LoVo (cell line): ENCODE measurements at places on chromosomes 13 and 19.
A peak's percentile ranks its signal among the peaks of the same experiment; 100 is the strongest.

DNA sequence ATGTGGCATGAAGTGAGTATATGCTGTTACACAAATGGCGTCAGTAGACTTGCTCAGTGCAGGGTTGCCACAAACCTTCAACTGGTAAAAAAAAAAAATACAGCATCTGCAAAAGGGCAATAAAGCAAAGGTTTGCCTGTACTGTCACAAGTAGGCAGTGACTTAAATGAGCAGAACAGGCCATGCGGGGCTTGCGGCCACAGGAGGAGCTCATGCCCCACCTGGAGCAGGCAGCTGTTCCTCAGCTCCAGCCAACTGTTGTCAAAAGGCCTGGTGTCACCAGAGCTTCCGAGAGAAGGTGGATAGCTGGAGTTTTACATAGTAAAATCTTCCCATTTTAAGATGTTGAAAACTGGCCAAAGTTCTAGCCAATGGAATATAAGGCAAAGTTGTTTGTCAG is 7.7 kb downstream of the ATP7B start:
- DNase-seq: no peak

DNA sequence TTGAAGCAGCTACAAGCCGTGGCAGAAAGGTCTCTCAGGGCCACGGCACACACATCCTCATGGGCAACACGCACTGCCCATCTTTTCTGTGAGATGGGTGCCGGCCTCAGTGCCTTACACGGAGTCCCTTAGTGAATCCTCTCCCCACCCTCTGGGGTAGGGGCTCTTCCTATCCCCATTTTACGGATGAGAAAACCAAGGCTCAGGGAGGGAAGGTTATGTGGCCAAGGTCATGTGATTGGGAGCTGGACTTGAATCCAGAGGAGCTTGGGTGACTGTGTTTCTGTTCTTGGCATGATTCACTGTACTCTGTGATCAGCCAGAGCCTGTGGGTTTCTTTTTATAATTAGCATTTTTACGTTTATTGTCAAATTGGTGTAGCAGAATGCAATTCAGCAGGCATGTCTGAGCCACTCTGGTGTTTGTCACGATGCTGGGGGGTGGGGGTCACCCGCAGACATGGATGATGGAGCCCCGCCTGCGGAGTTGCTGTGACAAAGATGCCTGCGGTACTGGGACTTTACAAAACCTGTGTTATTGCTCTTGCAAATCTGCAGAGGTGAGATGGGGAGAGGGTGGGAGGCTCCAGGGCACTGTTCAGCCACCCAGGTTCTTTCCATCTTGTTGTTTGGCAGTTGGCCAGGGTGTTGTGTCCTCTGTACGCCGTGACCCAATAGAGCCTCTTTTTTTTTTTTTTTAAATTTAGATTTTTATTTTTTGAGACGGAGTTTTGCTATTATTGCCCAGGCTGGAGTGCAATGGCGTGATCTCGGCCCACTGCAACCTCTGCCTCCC is 4.5 kb downstream of the SCN1B start:
- no peak for DNase-seq

- DNase-seq: peak; percentile 91
Measured at GRCh38 chr19:17450264-17451075, 2.0 kb upstream of the TMEM221 start.

GRCh38 chr19:9917321-9917720 is 19.0 kb downstream of the OLFM2 start:
- DNase-seq: no peak

- no peak for DNase-seq
Measured at GRCh38 chr13:48985756-48986155, 10.0 kb downstream of the FNDC3A start.

DNA sequence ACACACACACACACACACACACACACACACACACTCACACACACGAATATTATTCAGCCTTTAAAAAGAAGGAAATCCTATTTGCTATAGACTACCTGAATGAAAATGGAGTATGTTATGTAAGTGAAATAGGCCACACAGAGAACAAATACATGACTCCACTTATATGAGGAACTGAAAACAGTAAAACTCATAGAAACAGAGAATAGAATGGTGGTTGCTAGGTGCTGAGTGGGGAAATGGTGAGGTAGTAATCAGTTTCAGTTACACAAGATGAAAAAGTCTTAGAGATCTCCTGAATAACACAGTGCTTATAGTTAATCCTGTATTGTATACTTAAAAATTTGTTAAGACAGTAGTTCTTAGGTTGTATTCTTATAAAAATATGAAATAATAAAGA is 8.2 kb downstream of the ZNF677 start:
- DNase-seq: no peak

DNA sequence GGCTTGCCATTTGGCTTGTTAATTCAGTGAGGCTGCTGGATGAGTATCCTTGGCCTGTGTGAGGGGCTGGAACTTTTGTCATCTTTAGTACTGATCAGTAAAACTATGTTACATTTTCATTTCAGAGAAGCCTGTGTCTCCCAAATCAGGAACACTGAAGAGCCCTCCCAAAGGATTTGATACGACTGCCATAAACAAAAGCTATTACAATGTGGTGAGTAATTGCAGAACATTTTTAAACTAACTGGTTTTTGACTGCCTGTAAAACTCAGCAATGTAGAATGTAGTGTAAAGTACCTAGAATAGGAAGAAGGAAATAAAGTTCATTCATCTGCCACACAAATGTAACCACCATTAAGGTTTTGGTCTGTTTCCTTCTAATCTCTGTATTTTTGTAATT is 87.4 kb upstream of the TEX29 start:
- no peak for DNase-seq

DNA sequence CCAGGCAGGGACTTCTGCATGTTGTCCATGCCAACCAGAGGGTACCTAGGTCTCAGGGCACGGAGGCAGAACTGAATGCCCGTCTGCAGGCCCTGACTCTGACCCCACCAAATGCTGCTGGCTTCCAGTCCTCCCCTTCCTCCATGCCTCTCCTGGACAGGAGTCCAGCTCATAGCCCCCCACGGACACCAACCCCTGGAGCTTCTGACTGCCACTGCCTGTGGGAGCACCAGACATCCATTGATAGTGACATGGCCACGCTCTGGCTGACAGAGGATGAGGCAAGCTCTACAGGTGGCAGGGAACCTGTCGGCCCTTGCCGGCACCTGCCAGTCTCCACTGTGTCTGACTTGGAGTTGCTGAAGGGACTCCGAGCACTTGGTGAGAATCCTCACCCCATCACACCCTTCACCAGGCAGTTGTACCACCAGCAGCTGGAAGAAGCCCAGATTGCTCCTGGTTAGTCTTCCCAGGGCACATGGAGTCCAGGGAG is 1.8 kb downstream of the ANKLE1 start:
- DNase-seq: no peak

DNA sequence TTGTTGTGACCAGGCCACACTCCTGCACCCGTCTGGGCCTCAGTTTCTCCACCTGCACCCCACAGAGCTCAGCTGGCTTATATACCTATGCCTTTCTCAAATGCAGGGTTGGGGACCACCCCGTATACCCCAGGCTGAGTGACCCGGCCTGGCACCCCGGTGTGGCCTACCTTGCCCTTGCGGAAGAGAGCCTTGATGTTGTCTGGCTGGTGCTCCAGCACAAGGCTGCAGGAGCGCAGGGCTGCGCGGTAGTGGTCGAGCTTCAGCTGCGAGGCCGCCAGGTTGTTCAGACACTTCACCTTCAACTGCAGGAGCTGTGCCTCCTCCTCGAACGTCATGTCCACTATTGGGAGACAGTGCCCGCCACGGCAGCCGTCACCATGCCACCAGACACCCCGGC is 5.9 kb downstream of the FKBP8 start:
- DNase-seq: no peak

GRCh38 chr13:48093588-48093987 is 1.3 kb downstream of the MED4 start:
- DNase-seq: no peak

DNA sequence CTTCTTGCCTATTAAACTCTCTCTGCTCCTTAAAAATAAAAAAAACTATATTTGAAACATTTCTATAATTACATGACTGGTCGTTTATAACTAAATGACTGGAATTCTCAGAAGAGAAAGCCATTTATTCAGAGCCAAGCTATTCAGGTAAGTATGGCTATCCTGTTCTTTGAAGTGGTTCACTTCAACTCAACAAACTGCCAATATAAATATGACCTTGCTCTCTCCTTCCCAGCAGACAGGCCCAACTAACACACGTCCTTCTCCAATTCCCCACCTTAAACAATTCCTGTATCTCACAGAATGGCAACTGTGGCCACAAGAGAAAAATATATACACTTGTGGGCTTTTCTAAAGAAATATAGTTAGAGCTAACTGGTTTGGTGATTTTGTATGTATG is 153.9 kb downstream of the MIPEP start:
- DNase-seq: no peak

- DNase-seq: no peak
Measured at GRCh38 chr19:6217752-6218334, 61.9 kb downstream of the MLLT1 start.

GRCh38 chr13:40231311-40231710 is 435.1 kb downstream of the FOXO1 start:
- DNase-seq: no peak

DNA sequence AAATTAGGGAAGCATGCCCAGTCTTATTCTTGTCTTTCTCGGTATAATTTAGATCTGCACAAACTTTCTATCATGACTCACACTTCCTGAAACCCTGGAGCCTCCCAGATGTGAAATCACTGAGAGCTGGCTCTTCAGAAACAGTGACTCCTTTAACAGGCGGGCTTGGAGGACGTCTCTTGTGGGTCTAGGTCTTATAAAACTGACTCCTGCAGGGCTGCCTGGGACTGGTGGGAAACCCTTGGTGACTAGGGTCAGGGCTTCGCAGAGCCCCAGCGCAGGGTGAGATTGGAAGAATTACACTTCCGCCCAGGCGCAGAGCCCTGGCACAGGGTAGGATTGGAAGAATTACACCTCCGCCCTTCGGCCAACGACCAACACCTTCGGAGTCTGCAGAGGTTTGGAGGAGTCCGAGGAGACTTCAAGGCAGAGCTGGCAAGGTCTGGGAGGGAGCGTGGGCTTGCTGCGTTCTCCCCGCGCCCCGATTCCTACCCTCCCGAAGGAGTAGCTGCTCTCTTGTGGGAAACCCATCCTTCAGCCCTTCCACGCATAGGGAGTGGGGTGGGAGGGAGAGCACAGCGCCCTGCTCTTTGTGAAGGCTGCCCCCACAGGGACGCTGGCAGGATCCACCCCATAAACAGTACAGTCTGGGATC is 43.4 kb upstream of the MAP3K10 start:
- DNase-seq: peak; percentile 50

DNA sequence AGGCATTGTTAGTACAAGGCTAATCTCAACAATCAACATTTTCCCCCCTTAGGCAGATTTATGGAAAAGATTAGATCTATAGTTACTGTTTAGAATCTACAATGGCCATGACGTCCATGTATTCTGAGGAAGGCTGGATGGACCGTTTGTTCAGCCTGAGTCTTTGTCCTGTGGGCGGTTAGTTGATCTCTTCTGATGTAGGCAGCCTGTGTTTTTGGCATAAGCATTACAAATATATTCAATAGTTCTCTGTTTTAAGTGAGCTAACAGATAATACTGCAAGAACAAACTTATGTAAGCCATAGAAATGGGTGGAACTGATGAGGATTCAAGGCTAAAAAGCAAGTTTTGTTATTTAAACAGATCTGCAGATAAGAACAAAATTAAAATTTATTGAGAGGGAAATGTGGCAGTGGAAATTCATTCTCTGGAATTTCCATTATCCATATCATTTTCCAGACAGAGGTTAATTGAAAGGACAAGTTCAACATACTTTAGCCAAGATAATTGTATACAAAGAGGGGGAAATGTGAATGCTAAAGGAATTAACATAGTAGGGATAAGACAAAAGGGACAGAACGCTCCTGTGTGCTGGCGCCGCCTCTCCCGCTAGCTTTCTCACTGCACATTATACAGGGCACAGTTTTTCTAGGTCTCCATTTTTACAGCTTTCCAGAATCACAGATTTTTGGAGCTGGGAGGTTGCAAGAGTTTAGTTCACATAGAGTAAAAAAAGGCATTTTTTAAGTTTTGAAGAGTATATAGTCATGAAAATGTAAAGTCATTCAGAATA is 48.6 kb downstream of the FAM124A start:
- DNase-seq: no peak

GRCh38 chr13:73872397-73872796 is 261.8 kb downstream of the KLF12 start:
- DNase-seq: no peak
